ENCODE measurements at places on chromosomes 2 and 18.
A peak's percentile ranks its signal among the peaks of the same experiment; 100 is the strongest.

GRCh38 chr18:58110398-58110797 is 66.4 kb downstream of the NEDD4L start:
- DNase-seq, result no peak

GRCh38 chr18:61896757-61897156 is 4.0 kb upstream of the RNF152 start:
- no peak for DNase-seq

DNA sequence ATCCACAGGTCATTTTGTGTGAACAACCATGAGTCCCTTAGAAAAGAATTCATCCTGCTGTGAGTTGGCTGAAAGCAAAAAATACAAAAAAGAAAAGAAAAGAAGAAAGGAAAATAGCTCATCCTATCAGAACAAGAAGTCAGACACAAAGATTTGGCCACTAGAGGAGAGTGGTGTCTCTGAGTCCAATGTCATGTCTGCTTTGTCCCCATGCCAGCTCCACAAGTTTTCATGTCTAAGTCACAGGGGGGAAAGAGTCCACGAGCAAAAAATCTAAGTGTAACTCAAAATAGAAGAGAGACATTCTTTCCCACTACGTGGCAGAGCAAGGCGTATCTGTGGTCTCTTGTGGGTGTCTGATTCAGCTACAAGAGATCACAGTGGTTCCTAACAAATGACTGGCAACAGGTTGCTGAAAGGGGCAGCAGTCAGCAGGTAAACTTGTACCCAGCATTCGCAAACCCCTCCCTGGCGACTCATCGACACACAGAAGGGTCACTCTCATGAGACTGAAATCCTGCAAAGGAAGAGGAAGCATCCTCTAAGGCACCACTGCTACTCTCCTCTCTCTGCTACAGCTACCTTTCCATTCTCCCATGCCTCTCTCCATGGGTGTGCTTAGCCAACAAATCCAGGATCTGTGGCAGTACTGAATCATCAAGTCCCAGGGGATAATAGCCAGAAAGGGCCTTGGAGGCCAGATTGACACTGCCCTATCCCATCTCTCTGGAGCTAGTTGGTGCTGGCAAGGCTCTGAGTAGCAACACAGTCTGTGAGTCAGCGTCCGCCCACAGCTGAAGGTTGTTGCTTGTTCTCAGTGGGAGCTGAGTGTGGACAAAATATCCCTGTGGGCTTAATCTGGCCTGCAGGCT is 123.0 kb upstream of the SLC39A10 start:
- peak; percentile 30 for DNase-seq

GRCh38 chr2:136021406-136021805 is 36.0 kb upstream of the DARS1 start:
- no peak for DNase-seq

DNA sequence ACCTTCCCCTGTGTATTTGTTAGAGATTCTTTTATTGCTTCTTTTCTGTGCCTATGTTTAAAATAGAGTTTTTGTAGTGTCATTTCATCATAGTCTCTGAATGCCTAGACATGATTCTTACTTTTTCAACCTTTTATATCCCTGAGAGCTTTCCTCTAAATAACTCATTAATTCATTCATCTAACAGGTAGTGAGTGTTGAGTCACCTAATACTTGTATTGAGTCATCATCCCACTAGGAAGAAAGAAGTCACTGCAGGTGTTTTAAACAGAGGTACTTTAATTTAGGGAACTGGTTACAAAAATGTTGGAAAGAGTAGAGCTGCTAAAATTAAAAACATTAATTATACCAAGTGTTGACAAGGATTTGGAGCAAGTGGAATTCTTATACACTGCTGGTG is 18.5 kb upstream of the NMS start:
- no peak for DNase-seq

GRCh38 chr2:240946046-240946445 is 39.9 kb downstream of the CROCC2 start:
- no peak for DNase-seq

DNA sequence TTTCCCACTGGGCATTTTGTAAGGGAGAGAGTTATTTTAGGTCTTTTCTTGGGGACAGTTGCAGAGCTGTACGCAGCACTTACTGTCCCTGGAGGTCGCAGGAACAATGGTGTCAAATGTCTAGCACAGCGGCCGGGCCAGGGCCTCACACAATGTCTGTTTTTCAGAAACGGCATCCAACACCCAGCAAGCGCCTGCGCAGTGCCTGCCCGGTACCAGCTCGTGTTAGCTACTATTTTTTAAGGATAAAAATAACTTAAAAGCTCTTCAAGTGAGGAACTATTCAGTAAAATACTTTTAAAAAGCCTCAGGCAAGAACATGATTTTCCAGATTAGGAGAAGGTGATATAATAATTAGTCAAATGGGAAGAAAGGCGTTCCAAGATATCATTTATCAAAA is 90.0 kb downstream of the MBP start:
- no peak for DNase-seq

DNA sequence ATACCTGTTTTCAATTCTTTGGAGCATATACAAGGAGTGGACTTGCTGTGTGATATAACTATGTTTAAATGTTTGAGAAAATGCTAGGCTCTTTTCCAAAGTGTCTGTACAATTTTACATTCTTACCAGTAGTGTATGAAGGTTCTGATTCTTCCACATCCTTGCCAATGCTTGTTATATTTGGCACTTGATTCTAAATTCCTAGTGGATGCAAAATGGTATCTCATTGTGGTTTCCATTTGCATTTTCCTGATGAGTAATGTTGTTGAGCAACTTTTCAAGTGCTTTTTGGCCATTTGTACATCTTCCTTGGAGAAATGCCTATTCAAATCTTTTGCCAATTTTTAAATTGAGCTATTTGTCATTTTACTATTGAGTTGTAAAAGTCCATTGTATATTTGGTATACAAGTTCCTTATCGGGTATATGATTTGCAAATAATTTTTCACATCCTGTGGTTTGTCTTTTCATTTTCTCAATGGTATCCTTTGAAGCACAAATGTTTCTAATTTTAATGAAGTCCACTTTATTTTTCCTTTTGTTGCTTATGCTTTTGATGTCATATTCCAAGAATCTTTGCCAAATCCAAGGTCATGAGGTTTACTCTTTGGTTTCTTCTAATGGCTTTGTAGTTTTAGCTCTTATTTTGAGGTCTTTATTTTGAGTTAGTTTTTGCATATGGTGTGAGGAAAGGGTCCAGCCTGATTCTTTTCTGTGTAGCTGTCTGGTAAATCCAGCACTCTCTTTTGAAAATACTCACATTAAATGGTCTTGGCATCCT is 33.2 kb upstream of the CWC22 start:
- no peak for DNase-seq

GRCh38 chr2:237072067-237072931 is 13.4 kb upstream of the COPS8 start:
- DNase-seq, result peak; percentile 35

GRCh38 chr2:26969077-26969844 is 1.2 kb upstream of the MAPRE3 start:
- DNase-seq, result no peak

GRCh38 chr2:190277234-190278112 is 42.2 kb downstream of the HIBCH start:
- no peak for DNase-seq

DNA sequence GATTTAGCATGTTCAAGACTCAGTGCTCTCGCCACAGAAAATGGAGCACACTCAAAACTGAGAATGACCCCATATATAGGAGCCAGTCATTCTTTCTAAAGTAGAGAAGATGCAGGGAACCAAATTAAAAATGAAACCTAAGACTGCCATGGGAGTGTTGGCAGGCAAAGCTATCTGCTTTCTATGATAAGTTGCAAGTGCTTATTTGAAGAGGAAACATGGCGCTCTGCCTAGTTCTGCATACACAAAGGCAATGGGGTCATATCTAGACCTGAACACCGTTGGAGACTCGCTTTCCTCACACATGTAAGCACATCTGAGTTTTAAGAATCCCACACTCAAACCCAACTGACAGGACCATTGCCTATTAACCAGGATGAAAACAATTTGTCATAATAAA is 292.5 kb downstream of the ALK start:
- no peak for DNase-seq

GRCh38 chr2:223712642-223713041 is 110.5 kb upstream of the SCG2 start:
- no peak for DNase-seq

- DNase-seq, result no peak
Measured at GRCh38 chr2:241577413-241578122, 19.0 kb downstream of the BOK start.

GRCh38 chr18:2112435-2113045 is 458.8 kb downstream of the METTL4 start:
- DNase-seq, result no peak

DNA sequence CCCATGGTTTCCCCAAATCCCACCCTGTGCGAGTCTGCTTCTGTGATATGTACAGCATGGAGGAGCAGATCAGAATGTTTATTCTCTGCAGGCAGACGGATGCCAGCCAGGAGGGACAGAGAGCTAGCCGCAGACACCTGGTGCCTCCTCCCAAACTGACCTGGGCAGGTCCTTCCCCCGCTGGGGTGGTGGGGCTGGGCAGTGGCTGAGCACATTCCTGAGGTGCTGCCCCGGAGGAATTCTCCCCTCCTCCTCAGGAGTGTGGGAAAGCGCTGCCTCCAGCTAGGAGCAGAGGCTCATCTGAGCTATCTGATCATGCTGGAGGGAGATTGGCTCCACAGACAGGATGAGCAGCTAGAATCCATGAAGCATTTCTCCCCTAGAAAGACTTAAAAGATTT is 21.7 kb downstream of the C2orf92 start:
- no peak for DNase-seq

DNA sequence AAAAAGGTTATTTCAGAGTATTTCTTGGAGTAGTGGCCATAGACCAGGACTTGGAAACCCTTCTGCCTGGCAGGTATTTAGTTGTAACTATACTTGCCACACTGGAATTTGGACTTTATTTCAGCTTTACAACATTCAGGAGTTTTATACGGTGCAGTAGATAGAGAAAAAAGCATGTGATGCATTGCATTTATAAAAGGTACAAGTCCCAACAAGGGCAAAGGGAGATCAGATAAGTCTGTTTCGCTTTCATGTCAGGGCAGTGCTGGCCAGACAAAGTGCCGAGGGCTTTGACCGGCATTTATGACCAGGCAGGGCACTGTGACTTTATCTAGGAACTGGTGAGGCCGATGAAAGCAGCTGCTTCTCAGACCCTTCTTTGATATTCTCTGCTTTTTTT is 145.4 kb downstream of the RTN4 start:
- no peak for DNase-seq

DNA sequence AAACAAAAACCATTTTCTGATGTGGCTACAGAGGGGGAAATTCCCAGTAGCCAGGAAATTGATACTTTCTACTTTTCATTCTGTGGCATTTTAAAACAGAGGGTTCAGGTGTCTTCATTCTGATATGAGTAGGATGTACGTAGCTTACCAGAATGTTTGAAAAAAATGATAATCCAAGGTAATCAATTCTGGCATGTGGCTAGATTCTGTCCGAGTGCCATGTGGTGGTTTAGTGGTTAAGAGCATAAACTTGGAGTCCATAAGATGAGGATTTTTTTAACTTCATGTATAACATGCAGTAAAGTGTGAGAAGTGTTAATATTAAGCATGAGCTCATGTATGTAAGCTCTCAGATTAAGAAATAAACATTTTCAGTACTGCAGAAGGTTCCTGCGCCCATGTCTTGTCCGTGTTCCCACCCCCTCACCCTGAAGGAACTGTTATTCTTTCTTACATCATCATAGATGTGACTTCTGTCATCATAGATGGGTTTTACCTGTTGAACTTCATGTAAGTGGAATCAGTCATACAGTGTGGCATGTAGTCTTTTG is 4.5 kb downstream of the B3GNT2 start:
- DNase-seq, result no peak

GRCh38 chr18:825891-826585 is 14.0 kb upstream of the YES1 start:
- no peak for DNase-seq

GRCh38 chr2:44351088-44351487 is 10.2 kb downstream of the PREPL start:
- no peak for DNase-seq

GRCh38 chr2:73611867-73612266 is 30.4 kb downstream of the NAT8 start:
- DNase-seq, result no peak

- DNase-seq, result no peak
Measured at GRCh38 chr2:67797801-67798540, 264.8 kb downstream of the C1D start.

DNA sequence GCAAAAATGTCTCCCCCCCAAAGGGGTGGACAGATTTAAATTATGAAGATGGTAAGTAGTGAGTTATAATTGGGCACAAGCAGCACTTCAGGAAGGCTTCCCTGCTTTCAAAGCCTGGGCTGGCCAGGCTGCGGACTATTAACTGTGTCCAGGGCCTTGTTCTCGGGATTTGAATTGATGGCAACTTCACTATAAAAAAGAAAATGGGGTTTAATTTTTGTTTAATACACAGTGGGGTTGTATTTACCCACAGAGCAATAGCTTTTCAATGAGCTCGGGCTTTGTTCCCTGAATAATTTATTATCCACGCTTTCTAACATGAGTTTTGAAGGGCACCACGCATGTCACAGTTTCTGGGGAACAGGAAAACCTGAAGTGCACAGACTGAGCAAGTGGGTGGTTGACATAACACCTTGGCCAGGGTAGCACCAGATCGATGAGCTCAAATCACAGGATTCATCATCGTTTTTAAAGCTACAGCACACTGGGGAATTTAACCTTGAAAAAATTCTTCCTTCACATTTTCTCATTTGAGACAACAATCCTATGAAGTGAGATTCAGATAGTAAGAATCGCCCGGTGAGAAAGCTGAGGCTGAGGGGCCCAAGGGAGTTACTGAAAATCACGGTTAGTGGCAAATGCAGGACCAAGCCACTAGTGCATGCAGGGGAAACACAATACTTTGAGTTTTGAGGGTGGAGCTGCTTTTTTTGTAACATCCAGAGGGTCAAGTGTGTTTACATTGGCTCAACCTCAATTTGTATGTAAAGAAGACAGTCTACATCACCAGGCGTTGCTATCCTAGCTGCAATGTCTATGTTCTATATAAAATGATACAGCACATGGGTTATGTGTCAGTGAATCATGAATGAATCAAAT is 28.9 kb upstream of the LMAN1 start:
- no peak for DNase-seq

DNA sequence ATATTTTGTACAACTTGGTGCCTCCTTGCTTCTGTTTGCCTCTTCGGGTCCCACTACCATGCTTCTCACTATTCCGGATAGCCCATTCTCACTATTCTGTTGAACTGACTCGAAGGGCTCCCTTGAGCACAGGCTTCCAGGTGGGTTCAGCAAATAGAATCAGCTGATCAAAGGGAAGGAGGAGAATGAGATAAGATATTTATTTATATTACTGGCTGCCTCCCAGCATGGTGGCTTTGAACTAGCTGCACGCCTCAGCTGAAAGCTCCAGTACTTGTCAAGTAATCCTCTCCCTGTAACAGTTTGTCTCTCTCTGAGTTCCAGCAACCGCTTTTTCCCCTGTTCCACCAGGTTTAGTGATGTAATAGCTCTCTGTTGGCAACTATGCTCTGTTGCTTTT is 187.8 kb upstream of the HNRNPA3 start:
- DNase-seq, result no peak

- no peak for DNase-seq
Measured at GRCh38 chr18:49161627-49162026, 210.9 kb upstream of the SMAD7 start.
